ENCODE measurements at places on chromosomes 1 and 21.

GRCh38 chr1:117574161-117574835, 31.6 kb upstream of the TENT5C start:
- DNase-seq, result no peak

GRCh38 chr1:119308806-119309205, 59.8 kb upstream of the HAO2 start:
- no peak for DNase-seq

GRCh38 chr1:157238585-157238984, 100.4 kb upstream of the ETV3 start:
- peak; percentile 69 for DNase-seq

DNA sequence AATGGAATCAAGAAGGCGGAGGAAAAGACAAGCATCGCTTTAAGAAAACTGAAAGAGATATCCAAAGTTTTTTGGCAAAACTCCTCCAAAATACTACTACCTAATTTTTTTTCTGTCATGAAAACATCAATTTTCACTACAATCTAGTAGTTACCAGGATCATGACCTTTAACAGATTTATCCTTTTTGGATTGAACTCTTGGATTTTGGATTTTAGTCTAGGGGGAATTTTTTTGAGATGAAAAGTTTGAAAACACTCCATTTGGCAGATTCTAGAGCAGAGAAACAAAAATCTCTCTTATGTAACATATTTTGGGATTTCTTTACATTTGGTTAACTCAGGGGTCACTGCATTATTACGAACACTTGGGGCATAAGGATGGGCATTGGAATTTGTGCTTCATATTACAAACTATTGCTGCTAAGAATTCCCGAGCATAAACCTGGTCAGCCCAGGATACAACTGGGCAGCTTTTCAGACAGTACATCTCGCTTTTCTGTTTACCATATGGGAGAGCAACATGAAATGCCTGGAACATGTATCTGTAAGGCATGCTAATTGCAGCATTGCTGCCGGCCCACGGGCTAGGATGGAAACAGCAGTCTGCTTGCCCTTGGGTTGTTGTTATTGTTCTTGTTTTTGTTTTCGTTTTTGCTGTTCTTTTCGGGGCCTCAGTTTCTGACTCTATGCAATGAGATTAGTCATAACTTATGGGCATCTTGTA, 264.3 kb downstream of the RHOU start:
- no peak for DNase-seq

DNA sequence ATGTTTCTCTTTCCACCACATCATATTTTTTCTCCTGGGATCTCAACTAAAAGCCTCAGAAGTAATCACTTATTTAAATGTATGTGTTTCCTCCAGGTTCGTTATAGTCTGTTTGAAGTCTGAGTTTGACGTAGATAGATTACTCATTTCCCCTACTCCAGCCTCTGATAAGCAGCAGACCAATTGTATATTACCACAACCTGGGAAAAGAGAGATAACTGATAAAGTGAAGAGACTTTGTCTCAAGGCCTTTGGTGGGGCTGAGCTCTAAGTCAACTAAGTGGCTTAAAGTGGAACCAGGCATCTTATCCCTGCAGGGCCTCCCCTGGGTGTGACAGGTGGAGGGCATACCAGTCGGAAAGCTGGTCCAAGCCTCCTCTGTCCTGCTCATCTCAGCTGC, 34.9 kb upstream of the CACNA1E start:
- no peak for DNase-seq

GRCh38 chr1:205348554-205349487, 7.9 kb downstream of the KLHDC8A start:
- DNase-seq, result no peak

GRCh38 chr1:167262836-167263235, 42.1 kb downstream of the POU2F1 start:
- no peak for DNase-seq

DNA sequence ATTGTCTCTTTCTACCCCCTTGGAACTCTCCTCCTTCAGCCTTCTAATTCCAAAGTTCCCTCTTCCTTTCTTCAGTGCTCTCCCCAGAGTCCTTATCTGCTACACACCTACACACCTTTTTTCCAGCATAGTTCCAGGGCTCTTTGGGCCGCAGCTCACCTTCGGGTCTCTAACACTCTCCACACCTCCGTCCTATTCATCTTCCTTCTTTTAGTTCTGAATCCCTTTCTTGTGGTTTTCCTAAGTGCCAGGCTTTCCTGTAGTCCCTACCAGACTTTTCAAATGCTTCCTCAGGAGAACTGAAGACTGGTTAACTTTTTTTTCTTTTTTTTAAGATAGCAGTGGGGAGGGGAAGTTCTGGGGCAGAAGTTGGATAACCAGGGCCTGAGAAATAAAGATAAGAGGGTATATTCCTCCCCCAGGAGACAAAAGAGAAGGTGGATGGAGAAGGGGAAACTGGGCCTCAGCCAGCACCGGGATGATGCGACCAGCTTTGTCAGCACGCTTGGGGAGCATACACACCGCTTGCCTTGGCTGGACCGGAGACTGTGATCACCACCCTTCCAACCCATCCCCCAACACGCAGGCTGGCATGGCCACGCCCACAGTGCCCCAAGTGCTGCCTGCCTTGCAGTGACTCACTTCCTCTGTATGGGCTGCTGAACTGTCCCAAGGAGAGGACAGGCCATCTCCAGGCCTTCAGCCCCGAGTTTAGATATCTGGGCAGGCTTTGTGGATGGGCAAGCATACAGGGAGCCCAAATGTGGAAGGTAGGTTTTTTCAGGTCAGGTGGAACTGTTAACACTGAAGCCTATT, 2.5 kb upstream of the CERS2 start:
- peak; percentile 79 for DNase-seq

DNA sequence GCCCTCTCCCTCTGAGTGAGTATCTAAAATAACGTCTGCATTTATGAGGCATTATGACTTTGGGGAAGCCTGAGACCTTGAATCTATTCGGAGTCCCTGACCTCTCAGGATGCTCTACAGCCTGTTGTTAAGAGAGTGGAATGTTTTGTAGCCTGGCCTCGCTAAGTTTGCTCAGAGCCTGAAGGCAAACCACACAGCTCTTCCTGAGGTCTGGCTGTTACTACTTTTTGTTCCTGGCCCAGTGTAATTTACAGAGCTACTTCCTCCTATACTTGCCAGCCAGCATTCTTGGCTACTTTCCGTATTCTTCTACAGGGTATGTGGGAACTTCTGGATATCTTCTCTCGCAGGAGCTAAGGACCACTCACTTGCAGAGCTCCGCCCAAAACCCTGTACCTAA, 3.6 kb upstream of the ZMYM4 start:
- peak; percentile 24 for DNase-seq

- DNase-seq, result no peak
These were observed 58.1 kb upstream of the ZBTB40 start for GRCh38 chr1:22393587-22393986.

GRCh38 chr1:90200646-90201205, 205.8 kb downstream of the ZNF326 start:
- DNase-seq, result no peak

DNA sequence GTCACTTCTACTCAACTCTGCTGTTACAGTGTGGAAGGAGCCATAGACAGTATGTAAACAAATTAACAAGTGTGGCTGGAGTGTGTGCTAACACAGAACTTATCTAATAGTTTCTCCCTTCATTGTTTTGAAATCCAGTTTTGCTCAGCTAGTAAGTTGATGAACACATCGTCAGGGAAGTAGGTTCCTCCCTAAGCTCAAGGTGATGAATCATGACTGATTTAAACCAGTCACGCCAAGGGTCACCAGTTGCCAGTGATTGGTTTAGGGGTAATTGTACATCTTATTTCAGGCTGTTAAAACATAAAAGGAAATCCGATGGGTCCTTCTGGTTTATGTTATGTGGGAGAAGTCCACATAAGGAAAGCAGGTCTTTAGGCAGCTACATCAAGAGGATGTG, 97.0 kb upstream of the CHODL start:
- DNase-seq, result no peak

- no peak for DNase-seq
These were observed 37.5 kb downstream of the C1orf141 start for GRCh38 chr1:67097305-67097704.

- no peak for DNase-seq
These were observed 17.7 kb upstream of the ELAVL4 start for GRCh38 chr1:50091068-50091467.

DNA sequence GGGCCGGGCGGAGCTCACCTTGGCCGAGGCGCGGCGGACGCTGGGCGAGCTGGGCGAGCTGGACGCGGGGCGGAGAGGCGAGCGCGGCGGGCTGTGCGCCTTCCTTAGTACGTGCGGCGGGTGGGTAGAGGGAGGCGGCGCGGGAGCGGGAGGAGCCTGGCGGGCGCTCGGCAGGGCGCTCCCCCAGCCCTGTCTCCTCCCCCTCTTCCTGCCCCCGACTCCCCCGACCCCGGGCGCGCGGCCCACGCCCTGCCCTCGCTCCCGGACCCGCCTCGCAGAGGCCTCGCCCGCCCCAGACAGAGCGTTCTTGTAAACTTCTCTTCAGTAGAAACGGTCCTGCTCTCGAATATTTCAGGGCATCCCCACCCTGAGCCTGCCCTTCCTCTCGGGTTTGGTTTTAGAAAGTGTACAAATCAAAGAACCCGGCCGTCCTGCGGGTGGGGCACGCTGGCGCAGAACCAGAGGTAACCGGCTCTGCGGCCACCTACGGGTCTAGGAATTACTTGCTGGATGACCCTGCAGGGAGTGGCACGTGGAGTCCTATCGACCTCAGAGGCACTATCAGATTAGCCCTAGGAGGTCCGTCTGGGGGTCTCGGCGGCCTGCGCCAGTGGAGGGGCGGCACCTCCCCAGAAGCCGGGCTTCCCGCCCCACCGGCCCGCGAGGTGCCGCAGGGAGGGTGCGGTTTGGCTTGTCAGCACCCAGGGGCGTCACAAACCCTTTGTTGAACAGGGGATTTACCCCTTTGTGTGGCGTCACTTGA, at the start of gene S100A10:
S100A10 (minus strand) TSS at position 126 of the 763 bp plus-strand sequence. CDS start 7,629 bp downstream, outside the sequence.
- peak; percentile 92 for DNase-seq

DNA sequence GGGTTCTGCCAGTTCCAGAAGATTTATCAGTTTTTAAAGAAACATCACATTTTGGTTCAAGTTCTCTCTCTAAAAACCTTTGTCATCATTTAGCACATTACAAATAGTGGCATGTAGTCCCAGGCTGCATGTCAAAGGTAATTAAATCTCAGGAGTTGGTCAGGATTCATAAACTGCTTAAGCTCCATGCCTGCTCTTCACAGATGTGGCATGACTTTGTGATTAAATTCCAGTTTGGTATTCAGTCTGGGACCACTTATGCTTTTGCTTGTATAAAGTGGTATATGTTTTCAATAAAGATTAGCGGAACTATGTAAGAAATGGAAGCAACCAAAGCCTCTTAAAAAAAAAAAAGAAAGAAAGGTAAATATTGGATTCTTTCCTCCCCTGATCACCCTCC, 408.0 kb downstream of the DISC1 start:
- DNase-seq, result no peak

DNA sequence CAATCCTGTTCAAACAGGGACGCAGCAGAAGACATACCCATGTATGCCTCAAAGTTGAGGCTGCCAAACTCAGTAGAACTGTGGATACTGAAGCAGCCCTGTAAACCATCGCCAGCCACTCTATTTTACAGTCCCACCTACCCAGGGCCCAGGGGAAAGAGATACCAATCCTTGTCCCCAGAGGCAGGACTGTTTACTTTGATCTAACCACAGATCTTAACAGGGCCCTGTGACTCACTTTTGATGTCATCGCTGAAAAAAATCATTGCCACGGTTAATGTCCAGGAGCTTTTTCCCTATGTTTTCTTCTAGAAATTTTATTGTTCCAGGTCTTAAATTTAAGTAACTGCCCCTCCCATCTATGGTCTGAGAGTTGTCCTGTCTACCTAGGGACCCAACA, 538.4 kb upstream of the NCAM2 start:
- no peak for DNase-seq

DNA sequence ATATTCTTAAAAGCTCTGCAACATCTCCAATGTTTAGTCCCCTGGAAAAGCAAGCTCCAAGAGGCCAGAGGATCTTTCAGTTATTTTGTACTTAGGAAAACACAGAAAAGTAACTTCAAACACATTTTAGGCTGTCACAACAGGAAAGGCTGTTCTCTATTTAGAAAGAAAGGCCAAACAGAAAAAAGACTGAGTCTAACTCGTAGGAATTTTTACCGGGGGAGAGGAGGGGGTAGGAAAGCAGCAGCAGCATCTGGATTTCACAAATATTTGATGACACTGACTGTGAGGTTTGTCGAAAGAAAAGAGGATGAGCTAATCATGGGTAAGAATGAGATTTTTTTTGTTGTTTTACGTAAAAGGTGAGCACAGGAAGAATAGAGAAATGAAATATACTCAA, 107.1 kb downstream of the EIF4G3 start:
- peak; percentile 80 for DNase-seq

- peak; percentile 89 for DNase-seq
These were observed 8.7 kb upstream of the PIK3C2B start for GRCh38 chr1:204503122-204503912.

DNA sequence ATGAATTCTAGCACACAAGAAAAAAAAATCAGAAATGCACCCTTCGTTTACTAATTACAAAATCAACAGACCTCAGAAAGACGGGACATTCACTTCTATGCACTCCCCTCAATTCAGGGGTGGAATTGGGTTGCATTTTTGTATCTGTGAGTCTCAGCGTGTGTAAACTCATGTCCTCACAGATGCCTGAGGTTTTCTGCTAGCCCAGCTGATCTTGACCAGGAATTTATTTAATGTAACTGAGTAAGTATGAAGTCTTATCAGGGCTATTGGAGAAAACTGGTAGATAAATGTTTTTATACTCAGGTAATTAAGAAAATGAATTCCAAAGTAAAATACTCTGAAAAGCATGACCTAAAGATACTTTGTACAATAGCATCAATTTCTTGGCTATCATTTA, 167.7 kb downstream of the RUNX1 start:
- no peak for DNase-seq

- DNase-seq, result peak; percentile 88
These were observed 214.1 kb upstream of the USP24 start for GRCh38 chr1:55428944-55429931.

GRCh38 chr1:121418369-121419049, 233.7 kb downstream of the SRGAP2C start:
- DNase-seq, result peak; percentile 6

- no peak for DNase-seq
These were observed 112.5 kb upstream of the SLC44A3 start for GRCh38 chr1:94707321-94708298.

DNA sequence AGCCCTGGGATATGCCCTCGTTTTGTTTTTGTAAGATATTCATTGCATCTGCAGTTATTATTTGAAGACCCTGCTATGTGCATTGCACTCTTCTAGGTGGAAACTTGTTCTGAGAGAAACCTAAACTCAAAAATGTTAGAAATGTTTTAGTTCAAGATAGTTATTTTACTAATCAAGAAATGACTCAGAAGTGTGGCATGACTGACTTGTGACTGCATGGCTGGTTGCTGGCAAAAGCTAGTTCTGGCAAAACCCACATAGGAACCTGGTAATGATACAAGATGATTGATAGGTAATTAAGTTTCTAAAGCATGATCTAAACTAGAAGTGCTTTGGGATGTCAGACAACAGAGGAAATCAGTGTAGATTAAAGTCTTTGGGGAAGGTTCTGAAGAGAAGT, 33.8 kb upstream of the NFASC start:
- DNase-seq, result no peak

- DNase-seq, result no peak
These were observed 3.6 kb upstream of the PRRX1 start for GRCh38 chr1:170660281-170660713.

Data from umbilical cord (tissue), 2 donors.